ENCODE measurements at places on chromosomes 1 and 21.

DNA sequence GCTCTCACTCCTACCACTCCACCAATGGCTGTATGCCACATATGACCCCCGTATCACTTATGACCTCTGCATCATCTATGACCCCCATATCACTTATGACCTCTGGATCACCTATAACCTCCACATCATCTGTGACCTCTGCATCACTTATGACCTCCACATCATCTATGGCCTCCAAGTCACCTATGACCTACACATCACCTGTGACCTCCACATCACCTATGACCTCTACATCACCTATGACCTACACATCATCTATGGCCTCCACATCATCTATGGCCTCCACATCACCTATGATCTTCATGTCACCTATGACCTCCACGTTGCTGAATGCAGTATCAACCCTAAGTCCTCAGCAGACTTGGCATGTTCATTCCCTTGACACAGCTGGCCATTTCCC, 271.2 kb downstream of the MATN1 start:
- no peak for DNase-seq

DNA sequence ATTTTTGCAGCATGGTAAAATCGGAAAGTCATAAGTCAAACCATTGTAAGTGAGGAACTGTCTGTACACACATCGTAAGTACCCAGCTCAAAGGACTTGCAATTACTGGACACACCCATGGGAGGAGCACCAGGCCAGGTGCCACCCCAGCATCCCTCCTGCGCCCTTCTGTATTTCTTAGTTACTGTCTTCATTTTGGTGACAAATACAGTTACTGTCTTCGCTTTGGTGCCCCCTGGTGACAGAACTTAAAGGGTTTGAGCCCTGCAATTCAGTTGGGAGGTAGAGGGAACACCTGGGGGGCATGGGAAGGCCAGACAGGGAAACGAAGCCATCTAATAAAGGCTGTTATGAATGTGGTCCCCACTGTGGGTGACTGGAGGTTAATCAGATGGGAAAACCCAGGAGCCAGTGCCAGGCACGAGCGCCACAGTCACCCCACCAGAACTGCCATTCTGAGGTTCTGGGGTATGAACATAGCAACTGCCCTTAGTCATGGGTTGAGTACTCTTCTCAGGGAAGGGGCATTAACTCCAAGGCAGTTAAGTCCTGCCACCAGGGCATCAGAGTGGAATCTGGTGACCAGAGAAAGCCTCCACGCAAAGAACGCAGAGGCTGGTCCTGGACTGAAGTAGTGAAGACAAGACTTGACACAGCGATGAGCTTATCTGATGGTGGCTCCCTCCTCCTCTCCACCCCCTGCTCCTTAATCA, 612.9 kb downstream of the PTPRU start:
- DNase-seq = peak; percentile 56

DNA sequence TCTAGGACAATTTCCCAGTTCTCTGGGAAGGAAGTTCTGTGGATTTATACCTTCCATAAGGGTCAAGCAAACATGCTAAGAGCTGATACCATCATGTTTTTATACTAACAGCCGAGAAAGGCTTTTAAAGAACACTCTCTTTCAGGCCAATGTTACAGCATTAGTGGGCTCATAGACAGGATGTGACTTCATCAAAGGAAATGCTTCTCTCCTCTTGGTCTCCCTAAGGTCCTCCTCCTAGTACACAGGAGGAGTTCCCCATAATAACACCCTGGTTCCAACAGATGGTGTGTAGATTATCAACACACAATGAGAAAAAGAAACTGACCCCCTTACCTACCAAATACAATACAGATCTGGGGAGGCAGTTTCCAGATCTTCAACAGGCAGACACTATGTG, 26.7 kb upstream of the GLIS1 start:
- DNase-seq = no peak

DNA sequence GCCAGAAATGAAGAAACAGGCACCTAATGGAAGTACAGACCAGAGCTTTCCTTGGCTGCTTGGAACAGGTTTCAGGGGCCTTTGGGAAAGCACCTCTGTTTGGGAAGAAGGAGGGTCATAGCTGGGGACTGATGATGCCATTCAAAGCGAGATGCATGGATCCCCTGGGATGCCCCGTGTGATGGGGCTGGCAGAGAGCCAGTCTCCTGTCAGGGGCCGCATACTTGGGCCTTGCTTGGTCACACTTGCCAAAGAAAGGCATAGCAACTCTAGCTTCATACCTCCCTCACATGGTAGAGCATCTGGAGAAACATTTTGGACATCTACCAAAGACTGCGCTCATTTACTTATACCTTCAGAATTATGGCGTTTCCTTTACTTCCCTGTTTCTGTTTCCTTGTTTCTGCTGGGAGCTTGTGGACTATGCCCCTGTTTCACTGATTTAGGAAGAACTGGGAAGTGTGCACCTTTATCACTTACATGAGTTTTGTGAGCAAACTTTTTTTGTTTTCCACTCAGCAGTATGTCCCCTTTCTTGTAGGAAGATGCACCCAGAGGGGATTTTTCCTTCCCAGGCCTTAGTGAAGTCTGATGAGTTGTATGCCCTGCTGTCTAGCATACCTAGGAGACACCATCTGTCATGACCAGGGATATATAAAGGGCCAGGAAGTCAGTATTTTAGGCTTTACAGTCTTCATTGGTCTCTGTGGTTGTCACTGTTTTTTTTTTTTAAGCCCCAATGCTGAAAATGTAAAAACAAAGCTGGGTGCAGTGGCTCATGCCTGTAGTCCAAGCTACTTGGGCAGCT, 19.8 kb upstream of the ST3GAL3 start:
- no peak for DNase-seq

DNA sequence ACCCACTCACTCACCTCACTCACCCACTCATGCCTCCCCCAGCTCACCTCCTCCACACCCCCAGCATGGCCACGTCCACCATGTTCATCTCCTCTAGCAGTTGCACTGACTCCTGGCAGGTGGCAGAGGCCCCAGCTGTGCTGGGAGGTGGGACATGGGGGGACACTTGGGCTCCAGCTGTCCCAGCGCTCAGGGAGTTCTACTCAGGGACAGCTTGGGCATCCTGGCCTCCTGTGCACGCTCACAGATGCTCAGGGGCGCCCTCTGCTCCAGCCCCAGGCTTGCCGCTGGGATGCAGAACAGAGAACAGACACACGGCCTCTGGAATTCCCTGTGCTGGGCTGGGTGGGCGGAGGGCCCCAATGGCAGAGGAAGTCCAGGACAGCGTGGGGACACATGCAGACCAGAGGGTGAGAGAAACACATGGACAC, 5.2 kb downstream of the KRTAP10-8 start:
- DNase-seq = no peak

GRCh38 chr1:198860371-198860770, 221.5 kb downstream of the PTPRC start:
- no peak for DNase-seq

- no peak for DNase-seq
These were observed 21.8 kb upstream of the LRRC53 start for GRCh38 chr1:74534241-74534640.

DNA sequence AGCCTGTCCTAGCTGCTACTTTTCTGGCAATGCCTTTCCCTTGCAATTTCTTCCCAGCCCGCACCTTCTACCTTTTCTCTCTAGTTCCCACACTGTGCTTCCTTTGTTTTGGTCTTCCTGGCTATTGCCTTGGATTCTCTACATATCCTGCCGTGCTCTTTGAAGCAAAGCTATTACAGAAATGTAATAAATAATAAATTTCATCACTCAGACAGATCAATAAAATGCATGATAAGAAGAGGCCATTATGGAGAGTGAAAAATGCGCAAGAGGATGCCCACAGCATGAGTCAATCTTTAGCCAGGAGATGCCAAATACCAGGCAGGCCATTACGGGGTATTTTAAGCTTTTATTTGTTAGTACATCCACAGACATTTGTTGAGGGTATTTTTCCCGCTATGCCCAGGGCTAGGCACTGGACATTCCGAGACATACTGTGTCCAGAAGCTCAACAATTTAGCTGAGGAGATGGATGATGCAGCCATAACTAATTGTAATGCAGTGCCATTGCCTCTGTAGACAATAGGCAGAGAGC, 163.6 kb downstream of the ST6GALNAC3 start:
- DNase-seq = no peak

DNA sequence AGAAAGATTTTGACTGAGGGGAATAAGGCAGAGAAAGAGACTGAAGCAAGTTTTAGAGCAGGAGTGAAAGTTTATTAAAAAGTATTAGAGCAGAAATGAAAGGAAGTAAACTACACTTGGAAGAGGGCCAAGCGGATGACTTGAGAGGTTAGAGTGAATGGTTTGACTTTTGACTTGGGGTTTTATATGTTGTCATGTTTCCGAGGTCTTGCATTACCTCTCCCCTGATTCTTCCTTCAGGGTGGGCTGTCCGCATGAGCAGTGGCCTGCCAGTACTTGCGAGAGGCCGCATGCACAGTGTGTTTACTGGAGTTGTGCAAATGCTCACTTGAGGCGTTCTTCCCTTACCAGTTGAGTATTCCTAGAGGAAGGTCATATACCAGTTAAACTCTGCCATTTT, 13.0 kb upstream of the DENND2D start:
- no peak for DNase-seq

GRCh38 chr1:36927826-36928225, 106.5 kb downstream of the GRIK3 start:
- DNase-seq = no peak

GRCh38 chr21:31334648-31335121, 9.4 kb downstream of the TIAM1 start:
- DNase-seq = no peak

DNA sequence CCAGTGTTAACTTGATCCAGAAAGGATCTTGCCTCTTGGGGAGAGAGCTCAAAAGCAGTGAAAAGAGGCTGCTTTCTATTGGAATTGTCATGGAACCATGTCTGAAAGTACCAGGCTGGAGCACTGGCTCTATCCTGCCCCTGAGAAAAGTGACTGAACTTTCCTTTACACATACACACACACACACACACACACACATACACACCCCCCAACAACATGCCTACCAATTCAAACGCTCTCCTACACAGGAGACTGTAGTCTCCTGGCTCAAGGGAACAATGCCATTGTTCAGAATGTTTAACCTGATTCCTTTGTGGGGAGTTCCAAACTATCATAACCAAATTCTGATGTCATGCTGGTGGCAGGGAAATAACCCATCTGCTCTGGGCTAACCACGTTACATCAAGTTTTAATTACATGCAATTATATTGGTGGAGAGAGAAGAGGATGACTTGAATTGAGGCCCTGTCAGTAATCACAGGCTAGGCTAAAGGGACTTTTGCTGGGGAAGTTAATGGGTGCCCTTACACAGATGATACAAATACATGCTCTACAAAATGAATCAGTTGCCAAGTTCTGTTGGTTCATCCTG, 52.3 kb upstream of the DUSP10 start:
- no peak for DNase-seq

GRCh38 chr1:199221371-199222150, 582.7 kb downstream of the PTPRC start:
- DNase-seq = no peak

DNA sequence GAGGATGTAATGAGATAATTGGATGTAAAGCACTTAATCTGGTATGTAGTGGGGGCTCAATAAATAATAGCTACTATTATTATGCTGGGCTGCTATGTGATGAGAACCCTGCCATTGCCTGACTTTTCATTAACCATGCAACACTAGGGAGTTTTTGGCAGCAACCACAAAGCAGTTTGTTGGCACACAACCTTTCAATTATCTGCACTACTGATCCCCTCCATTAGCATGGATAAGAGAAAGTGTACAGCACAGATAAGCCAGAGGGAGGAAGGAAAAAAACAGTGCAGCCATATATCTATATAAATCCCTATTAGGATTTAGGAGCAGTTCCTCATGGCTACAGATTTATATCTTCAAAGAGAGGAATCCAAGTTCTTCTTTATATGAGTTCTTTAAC, 498.5 kb downstream of the NUF2 start:
- no peak for DNase-seq

Measured in H1 (cell line).